ENCODE measurements at places on chromosomes 1 and 21. TPM values are rescaled to one million over a fixed set of nuclear protein-coding genes. Genes with fewer than 3 reads are reported as not detected.

Gene TSPAN2
- total RNA-seq = 10.0 TPM

Gene SH3BGR
- total RNA-seq = not detected

Gene NMNAT2
- total RNA-seq = 1.1 TPM

DNA sequence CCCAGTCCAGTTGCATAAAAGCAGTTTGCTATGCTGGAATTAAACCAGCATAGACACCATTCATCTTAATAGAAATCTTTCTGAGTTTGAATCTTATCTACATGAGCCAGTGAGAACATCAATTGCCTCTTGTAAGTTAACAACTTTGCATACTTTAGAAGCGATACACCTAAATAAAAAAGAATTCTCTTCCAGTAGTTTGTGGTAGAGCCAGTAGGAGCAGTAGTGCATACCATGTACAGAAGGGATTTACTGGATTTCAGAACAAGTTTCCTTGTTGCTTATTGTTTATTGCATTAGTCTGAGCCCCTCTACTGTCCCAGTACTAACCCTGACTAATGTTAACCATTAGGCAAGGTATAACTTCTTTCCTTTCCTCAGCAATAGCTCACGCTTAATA, 313.1 kb downstream of the TGFB2 start:
- H3K4me1 ChIP-seq = no peaks in the 10 kb centered on the region
- H3K36me3 ChIP-seq = no peaks in the 10 kb centered on the region
- no peak overlapping the region for H3K4me3 ChIP-seq
- H3K27ac ChIP-seq = no peak overlapping the region
- no peaks in the 10 kb centered on the region for H3K27me3 ChIP-seq

Gene BEST4
- 1.4 TPM for total RNA-seq

Gene CNKSR1
- total RNA-seq = 29.9 TPM
